Bronchial smooth muscle cell (primary cell): ENCODE measurements at places on chromosomes 3 and 15. TPM values are rescaled to one million over a fixed set of nuclear protein-coding genes. Genes with fewer than 3 reads are reported as not detected.

The MRAS gene
- 29.1 and 40.8 TPM in 2 replicates for total RNA-seq

The RFC4 gene
- 10.5 and 11.0 TPM in 2 replicates for total RNA-seq

The HHATL gene
- total RNA-seq = not detected in 2 replicates

The SH3BP5 gene
- total RNA-seq = 37.0 and 51.4 TPM in 2 replicates
